ENCODE measurements at places on chromosomes 13 and 19.

DNA sequence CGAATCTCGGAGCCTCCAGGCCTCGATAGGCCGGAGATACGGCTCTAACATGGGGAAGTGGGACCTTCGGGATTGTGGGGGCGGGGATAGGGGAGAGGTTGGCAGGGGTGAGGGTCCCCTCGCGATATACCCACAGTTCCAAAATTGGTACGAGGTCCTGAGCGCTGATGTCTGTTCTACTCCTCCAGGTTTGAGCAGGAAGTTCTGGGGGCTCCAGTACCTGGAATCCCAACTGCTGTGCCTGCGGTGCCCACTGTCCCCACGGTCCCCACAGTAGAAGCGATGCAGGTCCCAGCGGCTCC lies 447 bp downstream of the RBM42 start:
- DNase-seq = no peak

DNA sequence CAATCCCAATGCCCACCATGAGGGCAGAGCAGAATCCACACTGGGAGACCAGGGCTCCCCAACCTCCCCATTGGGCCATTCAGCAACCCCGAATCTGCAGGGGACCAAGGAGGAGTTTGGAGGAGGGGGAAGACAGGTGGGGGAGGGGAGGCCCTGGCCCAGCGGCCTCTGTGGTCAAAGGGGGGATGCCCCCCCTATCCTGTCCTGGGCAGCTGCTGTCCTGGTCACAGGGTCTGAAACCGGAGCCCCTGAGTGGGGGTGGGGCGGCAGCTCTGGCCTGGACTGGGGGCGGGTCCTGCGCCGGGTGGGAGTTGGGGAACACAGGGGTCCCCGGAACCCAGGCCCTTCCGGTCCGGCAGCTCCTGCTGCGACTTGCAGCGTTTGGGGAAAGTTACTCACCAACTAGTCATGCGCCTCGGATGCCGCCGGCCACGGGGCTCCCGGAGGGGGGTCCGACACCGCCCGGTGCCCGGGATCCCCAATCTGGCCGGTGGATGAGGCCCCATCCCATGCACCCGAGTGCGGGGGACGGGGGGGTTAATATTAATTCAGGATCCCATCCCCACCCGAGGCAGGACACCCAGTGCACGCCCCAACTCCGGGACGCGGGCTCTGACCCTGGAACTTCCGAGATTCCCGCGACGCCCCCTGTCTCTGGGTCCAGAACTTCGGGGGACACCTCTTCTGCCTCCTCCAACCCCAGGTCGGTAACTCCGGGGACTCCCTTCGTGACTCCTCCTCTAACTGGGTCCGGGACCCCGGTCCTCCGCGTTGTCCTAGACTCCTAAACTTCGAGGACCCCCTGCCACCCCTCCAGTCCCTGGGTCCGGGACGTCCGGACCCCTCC lies 872 bp downstream of the HOMER3 start:
- DNase-seq = peak; percentile 59

DNA sequence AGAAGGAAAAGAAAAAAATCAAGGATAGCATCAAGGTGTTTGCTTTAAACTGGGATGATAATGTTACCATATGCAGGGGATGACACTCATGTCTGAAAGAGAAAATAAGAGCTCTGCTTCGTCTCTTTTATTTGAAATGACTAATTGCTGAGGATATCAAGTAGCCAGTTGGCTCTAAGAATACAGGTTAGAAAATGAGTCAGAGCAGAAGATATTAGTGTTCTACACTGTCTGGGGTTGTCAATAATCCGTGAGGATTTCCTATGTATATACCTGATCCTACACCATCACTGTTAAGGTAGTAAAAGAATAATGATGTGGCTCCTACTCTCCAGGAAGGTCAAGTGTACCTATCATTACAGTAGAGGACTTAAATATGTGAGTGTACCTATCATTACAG lies 562.5 kb downstream of the GPC6 start:
- no peak for DNase-seq

DNA sequence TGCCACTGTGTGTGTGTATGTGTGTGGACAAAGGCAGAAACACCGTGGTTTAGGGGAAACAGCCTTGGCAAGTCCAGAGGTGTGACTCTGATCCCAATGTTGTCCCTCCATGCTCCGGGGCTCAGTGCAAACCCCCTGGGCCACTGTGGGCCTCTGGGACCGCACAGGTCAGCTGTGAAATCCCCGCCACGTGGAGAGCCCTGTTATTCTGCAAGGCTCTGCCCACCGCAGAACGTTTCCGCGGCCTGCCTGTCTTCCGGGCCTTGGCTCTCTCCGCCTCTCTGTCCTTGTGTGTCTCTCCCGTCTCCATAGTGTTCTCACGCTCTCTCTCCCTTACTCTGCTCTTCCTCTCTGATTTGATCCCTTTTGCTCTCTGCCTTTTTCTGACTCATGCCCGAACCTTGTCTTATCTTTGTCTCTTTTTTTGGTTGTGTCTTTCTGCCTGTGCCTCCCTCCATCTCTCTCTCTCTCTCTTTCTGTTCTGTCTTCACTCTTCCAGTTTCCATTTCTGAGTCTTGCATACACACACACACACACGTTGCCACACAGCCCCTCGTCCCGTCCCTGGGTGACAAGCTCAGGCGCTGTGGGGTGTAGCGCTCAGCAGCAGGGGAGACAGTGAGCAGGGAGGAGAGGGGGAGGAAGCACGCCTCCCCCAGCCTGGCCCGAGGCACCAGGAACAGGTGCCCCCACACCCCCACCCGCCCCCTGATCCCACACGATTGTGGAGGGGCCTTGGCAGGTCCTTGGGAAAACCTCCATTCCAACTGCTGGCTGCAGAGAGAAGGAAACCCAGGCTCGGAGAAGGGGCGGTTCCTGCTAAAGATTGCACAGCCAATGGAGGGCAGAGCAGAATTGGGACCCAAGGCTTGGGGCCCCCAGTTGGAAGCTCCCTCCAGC lies 3.0 kb downstream of the TTYH1 start:
- peak; percentile 62 for DNase-seq

DNA sequence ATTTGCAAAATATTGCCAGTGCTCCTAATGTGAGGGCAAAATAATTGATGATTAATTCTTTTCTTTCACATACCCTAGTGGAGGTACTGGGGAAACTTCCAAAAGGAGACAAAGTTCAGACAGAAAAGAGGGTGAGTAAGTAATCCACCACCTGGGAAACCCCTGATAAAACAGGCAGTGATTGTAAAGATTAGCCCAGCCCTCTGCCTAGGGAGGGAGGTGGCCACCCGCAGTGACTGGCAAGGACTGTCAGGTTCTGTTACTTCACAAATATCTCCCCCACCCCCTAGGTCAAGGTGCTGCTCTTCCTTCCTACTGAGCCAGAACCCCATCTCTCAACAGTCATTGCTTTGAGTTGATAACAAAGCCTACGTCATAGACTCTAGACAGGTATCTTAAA lies 239.7 kb downstream of the DNAJC15 start:
- no peak for DNase-seq

GRCh38 chr13:36950920-36951319 lies 30.9 kb upstream of the SMAD9 start:
- DNase-seq = no peak

- no peak for DNase-seq
Measured at GRCh38 chr13:41917641-41918040, 43.3 kb downstream of the VWA8 start.

GRCh38 chr13:101959016-101959415 lies 442.8 kb downstream of the FGF14 start:
- DNase-seq = no peak

GRCh38 chr13:38366954-38367645 lies 17.4 kb downstream of the UFM1 start:
- DNase-seq = no peak

DNA sequence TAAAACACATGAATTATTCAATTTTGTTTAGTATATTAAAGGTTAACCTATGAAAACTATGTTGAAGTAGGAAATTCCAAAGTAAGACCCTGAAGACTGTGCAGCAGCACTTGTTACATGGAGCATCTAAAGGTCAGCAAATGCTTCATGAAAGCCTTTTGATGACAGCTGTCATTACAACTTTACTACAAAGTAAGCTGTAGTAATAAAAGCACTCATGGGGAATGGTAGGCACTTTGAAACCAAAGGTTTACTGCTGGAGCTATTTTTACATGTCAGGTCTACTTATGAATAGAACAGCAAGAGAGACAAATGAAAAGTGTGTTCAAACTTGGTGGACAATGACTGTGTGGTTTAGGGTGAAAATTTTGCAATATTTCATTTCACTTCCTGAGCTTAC lies 672.5 kb upstream of the PCDH20 start:
- no peak for DNase-seq

DNA sequence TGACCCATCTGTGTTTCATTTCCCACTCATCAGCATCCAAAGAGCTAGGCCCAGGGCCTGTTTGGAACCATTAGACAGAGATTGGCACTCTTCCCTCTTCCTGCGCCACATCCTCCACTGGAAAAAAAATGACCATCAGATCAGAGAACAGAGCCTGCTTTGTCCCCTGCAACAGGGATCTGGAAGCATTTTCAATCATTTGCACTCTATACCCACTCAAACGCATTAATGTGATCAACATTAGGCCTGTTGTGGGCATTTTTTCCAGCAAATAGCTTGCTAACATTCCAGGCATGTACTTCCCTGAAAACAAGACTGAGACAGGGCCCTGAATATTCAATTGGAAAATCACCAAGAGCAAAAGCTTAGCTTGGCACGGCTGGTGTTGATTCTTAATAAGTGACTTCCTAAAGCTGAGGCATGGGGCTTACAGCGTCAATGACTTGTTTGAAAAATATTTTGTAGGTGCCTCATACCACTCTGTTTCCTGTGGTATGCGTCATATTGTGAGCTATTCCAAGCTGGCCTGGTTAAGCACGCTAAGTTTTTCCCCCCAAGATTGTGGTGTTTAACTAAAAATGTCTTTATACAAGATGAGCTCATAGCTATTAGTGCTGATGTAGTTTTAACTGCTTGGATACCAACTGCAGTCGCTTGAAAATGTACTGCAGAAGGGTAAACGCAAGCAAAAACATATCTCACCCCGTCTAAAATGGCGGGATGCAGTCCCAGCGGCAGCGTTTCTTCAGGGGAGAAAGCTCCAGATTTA lies 404.4 kb downstream of the SPRY2 start:
- peak; percentile 15 for DNase-seq

- no peak for DNase-seq
Measured at GRCh38 chr13:96091164-96092117, 1.5 kb downstream of the HS6ST3 start.

- no peak for DNase-seq
Measured at GRCh38 chr19:2394442-2395292, 32.7 kb downstream of the TIMM13 start.

DNA sequence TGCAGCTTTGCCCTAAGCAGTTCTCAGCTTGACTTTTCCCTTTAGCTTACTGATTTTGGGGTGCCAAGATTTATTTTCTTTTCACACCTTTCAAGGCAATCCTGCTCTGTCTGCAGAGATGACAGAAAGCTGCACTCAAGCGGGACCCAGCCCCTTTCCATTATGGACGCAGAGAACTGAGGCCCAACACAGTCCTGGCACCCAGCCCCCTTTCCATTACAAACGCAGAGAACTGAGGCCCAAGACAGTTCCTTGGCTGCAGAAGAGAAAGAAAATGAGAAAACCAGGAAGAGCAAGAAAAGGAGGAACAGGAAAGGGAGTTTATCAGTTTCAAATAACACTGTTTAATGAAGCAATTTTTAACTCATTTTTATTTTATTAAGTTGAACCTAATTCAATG lies 36.8 kb upstream of the ATP11A start:
- DNase-seq = no peak

- no peak for DNase-seq
Measured at GRCh38 chr13:34657716-34658115, 284.4 kb upstream of the NBEA start.

GRCh38 chr13:111971891-111972780 lies 94.8 kb upstream of the SOX1 start:
- no peak for DNase-seq

GRCh38 chr13:25286308-25286968 lies 850 bp downstream of the MTMR6 start:
- DNase-seq = no peak

- peak; percentile 48 for DNase-seq
Measured at GRCh38 chr13:32471187-32471922, 43.4 kb upstream of the N4BP2L1 start.
